ENCODE measurements at places on chromosomes 6 and 20.

DNA sequence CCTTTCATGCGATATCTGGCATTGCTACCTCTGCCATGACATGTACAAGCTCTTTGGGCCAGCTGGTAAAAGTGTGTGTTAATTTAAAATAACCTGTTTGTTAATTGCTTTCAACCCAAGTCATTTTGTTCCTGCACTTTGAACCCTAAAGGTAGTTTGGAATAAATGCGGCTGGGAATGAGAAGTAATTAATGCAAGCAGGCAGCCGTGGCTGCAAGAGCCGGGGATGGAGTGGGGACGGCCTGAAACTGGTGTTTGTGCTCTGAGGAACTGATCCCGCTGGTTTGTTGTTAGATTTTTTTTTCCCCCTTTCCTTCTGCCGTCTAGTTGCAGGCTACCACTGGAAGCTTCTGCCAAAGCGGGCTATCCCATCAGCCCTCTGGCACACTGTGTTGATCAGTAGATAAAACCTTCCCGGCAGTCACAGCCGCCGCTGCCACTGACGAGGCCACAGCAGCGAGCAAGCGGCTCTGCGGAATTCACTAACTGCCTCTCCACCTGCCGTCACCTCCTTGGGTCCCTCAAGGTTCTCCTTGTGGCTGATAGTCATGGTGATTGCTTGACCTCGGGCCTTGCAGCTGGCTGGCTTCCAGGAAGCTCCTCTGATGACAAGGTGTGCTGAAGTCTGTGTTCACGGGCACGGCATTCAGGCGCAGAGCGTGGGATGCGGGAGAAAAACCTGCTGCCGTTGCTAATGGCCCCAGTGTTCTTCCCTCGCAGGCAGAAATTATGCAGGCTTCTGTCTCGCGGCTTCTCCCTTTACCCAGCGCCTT, 315.9 kb downstream of the TFAP2A start:
- DNase-seq, result no peak

GRCh38 chr6:144335311-144335861, 50.3 kb downstream of the UTRN start:
- DNase-seq, result no peak

DNA sequence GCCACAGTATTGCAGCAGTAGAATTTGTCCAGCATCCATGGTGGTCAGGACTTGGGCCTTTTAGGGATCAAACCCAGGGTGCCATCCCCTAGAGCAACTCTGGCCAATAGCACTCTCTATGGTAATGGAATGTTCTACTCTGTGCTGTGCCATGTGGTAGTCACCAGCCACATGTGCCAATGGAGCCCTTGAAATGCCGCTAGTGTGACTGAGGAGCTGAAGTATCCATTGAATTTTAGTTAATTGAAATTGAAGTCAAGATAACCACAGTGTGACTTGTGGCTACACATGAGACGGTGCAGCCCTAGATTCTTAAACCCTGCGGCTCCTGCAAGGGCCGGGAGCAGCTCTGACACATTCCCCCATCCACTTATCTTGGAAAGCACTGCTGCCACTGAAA, 54.6 kb downstream of the SLC2A10 start:
- DNase-seq, result no peak

GRCh38 chr6:13480631-13481501, 6.5 kb downstream of the GFOD1 start:
- DNase-seq, result no peak

DNA sequence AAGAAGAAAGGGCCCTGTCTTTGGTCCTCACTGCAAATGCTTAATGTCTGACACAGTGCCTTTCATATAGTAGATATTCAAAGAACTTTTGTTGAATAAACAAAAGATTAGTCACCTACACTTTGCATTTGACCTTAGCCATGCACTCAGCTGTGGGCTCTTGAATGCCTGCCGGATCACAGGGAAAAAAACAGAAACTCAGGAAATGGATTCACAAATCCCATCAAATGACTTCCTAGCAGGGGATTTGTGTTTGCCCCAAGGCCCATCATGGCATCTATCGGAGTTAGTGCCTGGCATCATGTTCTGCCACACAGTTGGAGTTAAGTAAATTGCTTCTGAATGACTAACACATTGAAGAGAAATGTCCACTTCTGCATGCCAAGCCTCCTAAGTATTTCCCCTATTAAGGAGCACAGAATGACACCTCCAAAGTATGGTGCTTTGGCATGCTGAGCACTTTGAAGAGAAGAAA, 72.3 kb upstream of the DST start:
- DNase-seq, result no peak

Measured in renal cortex interstitium (tissue), 15 donors.